Astrocyte of the spinal cord (primary cell): ENCODE measurements at places on chromosomes 5 and 9.

GRCh38 chr5:53820119-53820801, 259.8 kb downstream of the NDUFS4 start:
- DNase-seq, result no peak

GRCh38 chr5:180103487-180104167, 32.1 kb upstream of the RNF130 start:
- no peak for DNase-seq

DNA sequence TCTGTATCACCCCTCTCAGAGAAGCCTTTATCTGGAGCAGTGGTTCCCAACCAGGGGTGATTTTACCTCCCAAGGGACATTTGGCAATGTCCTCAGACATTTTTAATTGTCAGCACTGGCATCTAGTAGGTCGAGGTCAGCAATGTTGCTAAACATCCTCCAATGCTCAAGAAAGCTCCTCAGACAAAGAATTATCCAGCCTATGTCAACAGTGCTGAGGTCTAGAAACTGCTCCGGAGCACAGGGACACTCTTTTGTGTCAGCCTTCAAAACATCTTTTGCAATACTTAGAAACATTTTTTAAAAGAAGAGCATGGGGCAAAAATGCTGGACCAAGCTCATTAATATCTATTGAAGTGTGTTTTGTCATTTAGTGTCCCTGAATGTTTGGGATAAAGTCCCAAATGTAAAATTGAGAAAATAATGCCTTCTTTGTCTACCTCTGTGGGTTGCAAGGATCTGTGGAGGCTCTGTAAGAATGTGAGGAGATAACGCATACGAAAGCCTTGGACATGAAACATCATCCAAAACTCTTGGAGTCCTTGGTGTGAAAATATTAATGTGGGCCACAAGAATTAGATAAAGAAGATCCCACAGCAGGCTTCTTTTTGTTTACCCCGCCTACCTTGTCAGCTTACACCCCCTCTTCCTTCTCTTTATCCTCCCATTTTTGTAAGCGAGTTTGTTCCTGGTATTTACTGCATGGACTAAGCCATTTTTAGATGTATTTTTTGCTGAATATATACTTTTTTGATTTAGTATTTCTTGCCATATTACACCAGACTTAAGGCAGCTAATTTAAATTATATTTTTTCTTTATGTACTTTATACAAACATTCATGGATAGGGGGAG, 193.5 kb downstream of the CD180 start:
- DNase-seq, result no peak

- DNase-seq, result peak; percentile 9
These were observed 763.9 kb upstream of the FAM174A start for GRCh38 chr5:99771296-99771695.
